Ovary (tissue), 10 donors: ENCODE measurements at places on chromosomes 5 and 9. TPM values are rescaled to one million over a fixed set of nuclear protein-coding genes. Genes with fewer than 3 reads are reported as not detected.

DNA sequence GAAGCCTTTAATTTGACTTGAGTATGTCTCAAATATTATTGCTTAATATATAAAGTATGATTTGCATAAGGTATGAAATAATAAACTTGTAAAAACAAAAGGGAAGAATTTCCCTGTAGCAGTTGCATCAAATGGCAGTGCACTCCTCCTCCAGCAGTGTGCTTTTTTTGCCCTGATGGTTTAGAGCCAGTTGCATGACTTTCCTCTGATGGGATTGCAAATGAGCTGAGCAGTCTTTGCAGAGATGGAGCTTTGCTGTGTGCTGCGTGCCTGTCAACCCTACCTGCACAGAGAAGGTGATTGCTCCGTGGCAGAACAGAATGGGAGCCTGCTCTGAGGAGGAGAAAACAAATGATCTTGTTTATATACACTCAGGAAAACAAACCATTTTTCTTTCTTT lies 22.7 kb upstream of the CATSPER3 start:
- H3K36me3 ChIP-seq, result no peaks in the 10 kb centered on the region
- no peak overlapping the region for H3K27ac ChIP-seq
- no peak overlapping the region for H3K4me3 ChIP-seq
- no peaks in the 10 kb centered on the region for H3K27me3 ChIP-seq
- no peak for DNase-seq

DNA sequence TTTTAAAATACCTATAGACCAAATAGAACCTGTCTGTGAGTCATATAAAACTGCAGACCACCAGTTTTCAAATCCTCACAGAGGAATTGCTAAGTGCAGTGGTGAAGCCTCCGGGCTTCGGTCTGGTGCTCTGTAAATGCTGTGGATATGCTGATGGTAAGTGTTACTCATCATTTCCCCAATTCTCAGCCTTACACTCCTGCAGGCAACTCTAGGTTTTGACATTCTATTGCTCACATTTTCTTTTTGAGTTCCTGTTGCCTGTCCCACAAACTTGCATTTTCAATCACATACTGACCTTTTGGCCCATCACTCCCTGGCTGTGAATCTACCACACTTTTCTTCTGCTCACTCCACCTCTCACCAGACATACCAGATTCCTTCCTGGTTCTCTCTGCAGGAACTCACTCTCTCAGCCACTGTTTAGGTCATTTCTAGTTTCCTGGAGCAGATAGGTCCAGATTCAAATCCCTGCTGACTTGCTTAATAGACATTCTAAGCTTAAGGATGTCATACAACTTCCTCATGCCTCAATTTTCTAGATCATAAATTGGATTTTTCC lies 192.9 kb downstream of the RAB3C start:
- H3K4me1 ChIP-seq, result peaks cover 1% of the 10 kb centered on the region
- H3K4me3 ChIP-seq, result no peak overlapping the region
- DNase-seq, result no peak
- no peaks in the 10 kb centered on the region for H3K27me3 ChIP-seq
- H3K27ac ChIP-seq, result no peak overlapping the region

SPINK6 gene
- total RNA-seq, result not detected

DNA sequence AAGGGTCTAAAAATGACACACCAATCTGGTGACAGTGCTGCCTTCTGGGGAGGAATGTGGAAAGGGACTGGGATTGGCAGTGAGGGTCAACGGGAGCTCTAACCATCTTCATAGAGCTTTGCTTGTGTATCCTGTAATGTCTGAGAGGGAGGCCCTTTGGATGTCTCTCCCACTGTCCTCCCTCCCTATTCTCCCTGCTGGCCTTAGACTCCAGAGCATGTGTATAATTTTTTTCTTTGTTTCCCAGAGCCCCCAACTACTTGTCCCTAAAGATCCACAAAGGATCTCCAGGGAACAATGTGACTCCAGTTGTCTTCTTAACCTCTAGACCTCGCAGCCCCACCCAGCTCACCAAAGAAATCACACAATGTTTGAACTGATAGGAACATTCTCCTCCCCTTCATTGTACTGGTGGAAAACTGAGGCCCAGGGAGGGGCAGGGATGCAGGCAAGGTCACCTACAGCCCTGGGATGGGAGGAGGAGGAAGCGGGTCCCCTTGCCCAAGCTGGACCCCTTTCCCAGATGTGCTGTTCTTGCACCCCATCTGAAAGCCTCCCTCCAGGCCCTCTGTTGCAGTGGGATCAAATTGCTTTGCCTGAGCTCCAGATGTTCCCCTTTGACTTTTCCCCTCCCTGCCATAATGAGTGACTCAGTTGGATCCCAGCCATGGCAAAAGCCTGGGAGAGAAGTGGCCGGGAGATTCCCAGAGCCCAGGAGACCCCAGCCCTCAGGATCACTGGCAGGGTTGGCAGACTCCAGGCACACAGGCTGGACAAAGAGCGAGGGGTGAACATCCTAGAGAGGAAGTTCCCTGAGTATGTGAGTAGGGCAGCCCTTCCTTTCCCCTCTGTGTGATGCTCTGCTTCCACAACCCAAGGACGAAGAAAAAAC lies 21.8 kb downstream of the SPARC start:
- no peaks in the 10 kb centered on the region for H3K36me3 ChIP-seq
- DNase-seq, result peak; percentile 62
- H3K27ac ChIP-seq, result peak overlapping the region; percentile 61
- peaks cover 42% of the 10 kb centered on the region for H3K4me1 ChIP-seq
- H3K4me3 ChIP-seq, result no peak overlapping the region

PCDHA13 gene
- total RNA-seq, result 0.48 TPM

TMEM215 gene
- total RNA-seq, result not detected

DNA sequence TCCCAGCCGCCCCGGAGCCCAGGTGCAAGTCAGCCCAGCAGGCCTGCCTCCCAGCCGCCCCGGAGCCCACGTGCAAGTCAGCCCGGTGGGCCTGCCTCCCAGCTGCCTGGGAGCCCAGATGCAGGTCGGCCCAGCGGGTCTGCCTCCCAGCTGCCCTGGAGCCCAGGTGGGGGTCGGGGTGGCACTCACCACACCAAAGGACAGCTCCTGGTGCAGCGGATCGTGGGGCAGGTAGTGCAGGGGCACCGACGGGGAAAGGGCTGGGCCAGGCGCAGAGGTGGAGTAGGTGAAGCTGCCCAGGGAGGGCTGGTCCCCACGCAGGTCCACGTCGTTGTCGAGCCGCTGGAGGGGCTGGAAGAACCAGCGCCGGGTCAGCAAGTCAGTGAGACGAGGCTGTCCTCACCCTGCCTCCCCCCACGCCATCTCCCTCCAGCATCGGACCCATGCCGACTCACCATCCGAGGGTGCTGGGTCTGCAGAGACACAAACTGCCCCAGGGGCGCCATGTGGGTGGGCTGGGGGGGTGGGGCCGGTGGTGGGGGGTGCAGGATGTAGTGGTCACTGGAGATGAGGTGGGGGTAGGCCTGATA lies 6.7 kb downstream of the RNF44 start:
- DNase-seq, result peak; percentile 22
- no peaks in the 10 kb centered on the region for H3K36me3 ChIP-seq
- no peaks in the 10 kb centered on the region for H3K27me3 ChIP-seq
- H3K4me3 ChIP-seq, result no peak overlapping the region
- H3K4me1 ChIP-seq, result peaks cover 16% of the 10 kb centered on the region
- H3K27ac ChIP-seq, result no peak overlapping the region

GRCh38 chr9:32426278-32426939 lies 42.0 kb downstream of the ACO1 start:
- H3K27ac ChIP-seq, result no peak overlapping the region
- peak; percentile 67 for DNase-seq
- H3K36me3 ChIP-seq, result no peaks in the 10 kb centered on the region
- peaks cover 7% of the 10 kb centered on the region for H3K4me1 ChIP-seq

GRCh38 chr5:39714036-39714698 lies 289.4 kb upstream of the DAB2 start:
- H3K4me1 ChIP-seq, result no peaks in the 10 kb centered on the region
- no peak overlapping the region for H3K4me3 ChIP-seq
- no peak for DNase-seq
- H3K36me3 ChIP-seq, result no peaks in the 10 kb centered on the region
- no peaks in the 10 kb centered on the region for H3K27me3 ChIP-seq
- no peak overlapping the region for H3K27ac ChIP-seq

GRCh38 chr9:127303830-127304229 lies 39.3 kb downstream of the GARNL3 start:
- no peaks in the 10 kb centered on the region for H3K36me3 ChIP-seq
- no peaks in the 10 kb centered on the region for H3K4me1 ChIP-seq
- H3K4me3 ChIP-seq, result no peak overlapping the region
- H3K27me3 ChIP-seq, result no peaks in the 10 kb centered on the region
- no peak overlapping the region for H3K27ac ChIP-seq
- no peak for DNase-seq

GFRA3 gene
- total RNA-seq, result not detected

- peaks cover 4% of the 10 kb centered on the region for H3K4me1 ChIP-seq
- no peaks in the 10 kb centered on the region for H3K36me3 ChIP-seq
- H3K27ac ChIP-seq, result no peak overlapping the region
- no peak for DNase-seq
- H3K27me3 ChIP-seq, result no peaks in the 10 kb centered on the region
- no peak overlapping the region for H3K4me3 ChIP-seq
Measured at GRCh38 chr9:69382135-69382534, 57.1 kb downstream of the ENTREP1 start.

DNA sequence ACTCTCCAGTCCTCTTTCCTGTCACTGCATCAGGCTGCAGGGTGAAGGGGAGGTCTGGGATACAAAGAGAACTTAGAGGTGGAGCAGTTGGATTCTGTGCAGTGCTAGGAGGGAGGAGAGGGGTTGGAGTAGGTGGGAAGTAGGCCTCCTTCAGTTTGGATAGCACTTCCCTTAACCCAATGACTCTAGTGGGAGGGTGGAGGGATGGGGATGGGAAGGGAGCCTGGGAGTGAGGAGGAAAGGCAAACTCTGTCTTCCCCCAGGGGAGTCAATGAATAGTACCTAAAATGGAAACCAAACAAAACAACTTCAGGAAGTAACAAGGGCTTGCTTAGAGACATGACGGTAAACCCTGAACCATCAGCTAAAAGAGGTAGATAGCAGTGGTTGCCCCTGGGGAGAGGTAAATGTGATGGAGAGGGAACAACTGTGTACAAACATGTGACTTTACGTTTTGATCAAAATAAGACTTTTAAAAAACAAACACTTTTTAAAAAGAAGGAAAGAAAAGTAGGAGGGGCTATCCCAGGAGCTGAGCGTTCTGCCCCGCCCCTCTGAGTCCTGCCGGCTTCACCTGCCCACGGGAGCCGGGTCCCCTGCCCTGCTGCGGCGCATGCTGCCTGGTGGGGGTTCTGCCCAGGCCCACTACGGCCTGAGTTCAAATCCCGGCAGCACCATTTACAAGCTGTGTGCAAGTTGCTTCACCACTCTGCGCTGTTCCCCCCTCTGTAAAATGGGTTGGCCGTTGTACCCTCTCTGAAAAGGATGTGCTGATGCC lies 30.9 kb downstream of the GSN start:
- no peak for DNase-seq
- peak overlapping the region; percentile 85 for H3K27ac ChIP-seq
- H3K4me3 ChIP-seq, result peak overlapping the region; percentile 56
- peaks cover 38% of the 10 kb centered on the region for H3K4me1 ChIP-seq
- no peaks in the 10 kb centered on the region for H3K36me3 ChIP-seq

DNA sequence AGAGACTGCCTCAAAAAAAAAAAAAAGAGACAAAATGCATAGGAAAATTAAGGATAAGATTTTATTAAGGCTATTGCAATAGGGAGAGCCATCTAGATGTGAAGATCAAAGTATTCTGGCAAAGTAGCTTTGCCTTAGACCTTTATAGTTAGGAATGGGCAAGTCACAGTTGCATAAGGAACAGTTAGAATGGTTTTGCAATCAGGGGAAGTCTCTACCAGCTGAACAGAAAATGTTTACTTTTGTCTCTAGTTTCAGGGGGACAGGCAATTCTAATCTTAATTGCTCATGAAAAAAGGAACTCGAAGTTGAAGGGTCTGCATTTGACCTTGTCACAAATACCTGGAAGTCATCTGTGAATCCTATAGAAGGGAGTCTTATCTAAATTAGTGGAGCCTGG lies 13.1 kb upstream of the ATP6V1G1 start:
- no peak for DNase-seq
- no peak overlapping the region for H3K27ac ChIP-seq
- H3K27me3 ChIP-seq, result no peaks in the 10 kb centered on the region
- no peak overlapping the region for H3K4me3 ChIP-seq
- H3K4me1 ChIP-seq, result no peaks in the 10 kb centered on the region

CCDC171 gene
- total RNA-seq, result 4.1 TPM

DNA sequence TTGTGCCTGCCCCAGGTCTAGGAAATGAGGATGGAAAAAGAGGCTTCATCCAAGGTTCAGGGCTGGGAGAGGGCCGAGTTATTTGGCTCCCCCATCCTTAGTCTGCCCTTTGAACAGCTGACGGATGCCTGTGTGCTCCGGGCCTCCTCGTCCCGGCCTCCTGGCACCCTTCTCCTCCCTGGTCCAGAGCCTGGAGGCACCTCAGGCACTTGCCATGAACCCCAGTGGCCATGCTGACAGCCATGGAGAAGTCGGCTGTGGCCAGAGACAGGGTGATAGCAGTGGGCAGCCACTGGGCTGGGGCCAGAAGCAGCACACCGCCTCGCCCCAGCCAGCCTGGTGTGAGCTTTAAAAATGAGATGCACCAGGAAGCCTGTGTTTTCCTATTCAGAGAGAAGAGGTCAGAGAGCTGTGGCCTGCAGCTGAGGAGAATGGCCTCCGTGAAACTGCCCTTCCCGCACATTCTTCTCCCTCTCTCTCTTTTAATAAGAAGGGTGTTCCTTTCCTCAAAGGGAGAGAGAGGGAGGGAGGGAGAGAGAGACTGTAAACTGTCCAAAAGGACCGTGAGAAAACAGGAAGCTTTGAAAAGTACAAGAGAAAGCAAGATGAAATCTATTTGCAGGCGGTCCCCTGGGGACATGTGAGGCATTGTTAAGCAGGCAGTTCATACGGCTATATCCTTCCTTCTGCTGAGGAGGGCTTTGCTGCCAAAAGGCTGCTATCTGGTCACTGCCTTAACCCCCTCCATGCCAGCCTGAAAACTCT lies 55.3 kb downstream of the ZNF366 start:
- H3K4me3 ChIP-seq, result no peak overlapping the region
- H3K27ac ChIP-seq, result peak overlapping the region; percentile 90
- no peaks in the 10 kb centered on the region for H3K36me3 ChIP-seq
- peak; percentile 70 for DNase-seq
- H3K27me3 ChIP-seq, result no peaks in the 10 kb centered on the region

- H3K27me3 ChIP-seq, result no peaks in the 10 kb centered on the region
- no peak for DNase-seq
Measured at GRCh38 chr5:5348135-5348534, 74.3 kb upstream of the ICE1 start.

GRCh38 chr5:59042201-59043055 lies 459.6 kb downstream of the RAB3C start:
- no peak for DNase-seq
- H3K27me3 ChIP-seq, result no peaks in the 10 kb centered on the region
- no peak overlapping the region for H3K27ac ChIP-seq
- no peak overlapping the region for H3K4me3 ChIP-seq
